ENCODE measurements at places on chromosomes 13 and 19.

DNA sequence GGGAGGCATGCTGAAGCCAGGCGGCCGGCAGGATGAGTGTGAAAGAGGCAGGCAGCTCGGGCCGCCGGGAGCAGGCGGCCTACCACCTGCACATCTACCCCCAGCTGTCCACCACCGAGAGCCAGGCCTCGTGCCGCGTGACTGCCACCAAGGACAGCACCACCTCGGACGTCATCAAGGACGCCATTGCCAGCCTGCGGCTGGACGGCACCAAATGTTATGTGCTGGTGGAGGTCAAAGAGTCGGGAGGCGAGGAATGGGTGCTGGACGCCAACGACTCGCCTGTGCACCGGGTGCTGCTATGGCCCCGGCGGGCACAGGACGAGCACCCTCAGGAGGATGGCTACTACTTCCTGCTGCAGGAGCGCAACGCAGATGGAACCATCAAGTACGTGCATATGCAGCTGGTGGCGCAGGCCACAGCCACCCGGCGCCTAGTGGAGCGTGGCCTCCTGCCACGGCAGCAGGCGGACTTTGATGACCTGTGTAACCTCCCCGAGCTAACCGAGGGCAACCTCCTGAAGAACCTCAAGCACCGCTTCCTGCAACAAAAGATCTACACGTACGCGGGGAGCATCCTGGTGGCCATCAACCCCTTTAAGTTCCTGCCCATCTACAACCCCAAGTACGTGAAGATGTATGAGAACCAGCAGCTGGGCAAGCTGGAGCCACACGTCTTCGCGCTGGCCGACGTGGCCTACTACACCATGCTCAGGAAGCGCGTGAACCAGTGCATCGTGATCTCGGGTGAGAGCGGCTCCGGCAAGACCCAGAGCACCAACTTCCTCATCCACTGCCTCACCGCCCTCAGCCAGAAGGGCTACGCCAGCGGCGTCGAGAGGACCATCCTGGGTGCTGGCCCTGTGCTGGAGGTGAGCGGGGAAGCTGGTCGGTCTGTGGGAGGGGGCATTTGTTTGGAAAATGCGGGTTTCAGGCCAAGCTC lies 26.4 kb downstream of the MYO9B start:
- DNase-seq: no peak

DNA sequence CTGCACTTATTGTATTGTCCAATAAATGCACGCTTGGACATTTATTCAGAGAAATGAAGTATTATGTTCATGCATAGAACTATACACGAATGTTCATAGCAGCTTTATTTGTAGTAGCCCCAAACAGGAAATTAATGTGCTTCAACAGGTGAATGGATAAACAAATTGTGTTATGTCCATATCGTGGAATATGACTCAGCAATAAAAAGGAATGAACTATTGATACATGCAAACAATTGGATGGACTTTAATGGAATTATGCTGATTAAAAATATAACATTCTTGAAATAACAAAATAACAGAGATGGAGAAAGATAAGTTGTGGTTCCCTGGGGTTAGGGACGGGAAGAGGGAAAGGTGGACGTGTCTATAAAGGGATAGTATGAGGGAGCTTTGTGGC lies 65.9 kb downstream of the GPC5 start:
- no peak for DNase-seq

- peak; percentile 86 for DNase-seq
Measured at GRCh38 chr19:4877753-4878490, 10.5 kb upstream of the PLIN3 start.

- DNase-seq: no peak
Measured at GRCh38 chr13:48600374-48601364, 53.1 kb upstream of the CYSLTR2 start.

GRCh38 chr13:66680031-66680430 lies 550.1 kb downstream of the PCDH9 start:
- no peak for DNase-seq
